ENCODE measurements at places on chromosomes 13 and 19.

DNA sequence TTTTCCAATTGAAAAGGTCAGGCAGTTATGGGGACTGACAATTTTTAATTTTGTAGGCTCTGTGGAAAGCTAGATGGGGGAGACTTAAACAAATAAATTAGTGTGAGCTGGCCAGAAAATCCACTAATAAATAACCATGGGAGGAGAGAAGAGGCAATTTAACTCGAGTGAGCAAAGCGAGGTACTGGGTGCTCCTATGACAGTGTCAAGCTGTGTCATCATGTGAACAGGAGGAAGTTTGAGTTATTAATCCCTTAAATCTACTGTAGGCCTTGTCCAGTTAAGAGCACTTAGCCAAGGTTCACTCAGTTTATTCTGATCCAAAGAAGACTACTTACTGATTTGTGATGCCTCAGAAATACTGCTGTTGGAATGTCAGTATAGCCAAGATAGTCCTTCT, 122.8 kb downstream of the OXGR1 start:
- no peak for DNase-seq

GRCh38 chr13:79767126-79767525, 286.2 kb downstream of the NDFIP2 start:
- no peak for DNase-seq

DNA sequence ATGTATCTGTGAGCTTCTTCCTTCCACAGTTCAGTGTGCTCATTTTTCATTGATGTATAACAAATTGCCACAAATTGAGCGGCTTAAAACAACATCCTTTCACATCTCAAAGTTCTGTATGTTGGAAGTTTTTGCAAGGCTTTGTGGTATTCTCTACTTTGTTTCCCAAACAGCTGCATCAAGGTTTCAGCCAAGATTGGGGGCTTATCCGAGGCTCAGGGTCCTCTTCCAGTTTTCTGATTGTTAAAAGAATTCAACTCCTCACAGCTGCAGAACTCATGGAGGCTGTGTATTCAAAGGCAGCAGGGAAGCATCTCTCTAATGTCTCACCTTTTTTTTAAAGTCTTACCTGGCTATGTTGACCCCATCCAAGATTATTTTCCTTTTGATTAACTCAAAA, 1369.8 kb downstream of the PCDH9 start:
- DNase-seq: no peak

- peak; percentile 68 for DNase-seq
These were observed 432 bp downstream of the ZNF611 start for GRCh38 chr19:52734331-52734892.

DNA sequence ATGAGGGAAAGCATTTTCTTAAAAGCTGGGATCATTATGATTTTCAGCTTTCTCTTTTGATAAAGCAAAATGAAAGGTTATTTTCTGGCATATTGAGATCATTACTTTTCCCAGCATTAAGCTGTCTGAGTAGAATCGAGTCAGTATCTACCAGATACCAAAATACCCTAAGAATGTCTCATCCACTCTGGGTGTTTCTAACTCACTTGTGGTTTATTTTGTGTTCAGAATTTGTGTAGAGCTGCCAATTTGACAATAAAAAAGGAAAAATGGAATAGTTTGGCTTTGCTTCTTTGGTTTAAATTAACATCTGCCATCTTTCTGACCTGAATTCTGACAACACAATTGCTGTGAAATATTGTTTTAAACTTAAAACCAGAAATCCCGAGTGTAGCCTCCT, 438.7 kb upstream of the ARGLU1 start:
- no peak for DNase-seq

DNA sequence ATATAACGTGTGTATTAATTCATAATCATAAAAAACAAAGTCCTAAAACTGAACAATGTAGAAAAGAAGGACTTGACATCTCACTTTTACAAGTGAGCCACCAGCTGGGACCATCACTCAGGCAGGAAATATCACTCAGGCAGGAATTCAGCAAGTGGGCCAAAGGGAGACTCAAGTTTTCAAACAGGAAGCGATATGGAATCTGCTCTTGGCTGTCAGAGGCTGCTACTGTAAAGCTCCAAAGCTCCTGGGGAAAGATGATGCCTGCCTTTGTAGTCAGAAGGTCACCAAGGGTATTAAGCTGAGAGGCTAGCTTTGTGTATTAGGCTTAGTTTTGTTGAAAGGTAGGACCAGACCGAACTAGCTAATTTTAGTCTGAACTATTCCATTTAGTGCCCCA, 5.5 kb upstream of the AKAP11 start:
- no peak for DNase-seq

- DNase-seq: no peak
These were observed 13.9 kb upstream of the ZNF536 start for GRCh38 chr19:30358319-30358718.

GRCh38 chr19:4210166-4210731, 19.1 kb upstream of the EBI3 start:
- DNase-seq: no peak

- DNase-seq: no peak
These were observed 44.5 kb downstream of the ACTN4 start for GRCh38 chr19:38691938-38692457.

DNA sequence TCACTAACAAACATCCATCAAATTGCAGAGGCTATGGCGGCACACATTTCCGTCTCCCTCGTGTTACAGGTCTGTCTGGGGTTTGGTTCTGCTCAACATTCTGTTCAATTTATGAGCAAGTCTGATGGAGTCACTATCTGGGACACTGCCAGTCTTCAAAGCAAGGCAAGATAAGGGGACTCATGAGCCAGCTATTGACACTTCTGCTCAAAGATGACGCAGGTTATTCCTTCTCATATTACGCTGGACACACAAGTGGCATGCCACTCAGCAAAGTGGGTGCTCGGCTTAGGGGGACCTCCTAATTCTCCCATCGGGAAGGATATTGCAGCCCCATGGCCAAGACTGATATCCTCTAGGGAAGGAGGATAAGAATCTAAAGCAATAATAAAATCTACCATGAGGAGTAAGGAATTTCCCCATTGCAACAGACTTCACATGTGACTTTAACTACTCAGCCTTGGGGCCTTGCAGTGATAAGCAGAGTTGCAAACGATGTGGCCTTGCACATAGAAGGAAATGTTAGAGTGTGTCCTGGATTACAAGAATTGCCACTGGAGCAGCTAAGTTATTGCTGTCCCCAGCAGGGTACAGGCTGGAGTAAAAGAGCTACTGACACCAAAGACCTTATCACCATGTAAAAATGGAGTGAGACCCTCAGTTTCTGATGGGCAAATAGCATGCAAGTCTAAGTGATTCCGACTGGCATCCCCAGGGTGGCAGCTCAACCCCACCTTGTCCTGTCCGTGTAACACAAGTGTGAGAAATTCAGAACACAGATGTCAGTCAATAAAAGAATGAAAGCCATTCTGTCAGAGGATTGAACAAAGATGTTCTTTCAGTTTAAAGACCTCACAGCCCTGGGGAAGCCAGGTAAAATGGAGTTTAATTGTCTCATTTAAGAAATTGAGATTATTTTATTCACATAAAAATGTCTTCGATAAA, 306.1 kb downstream of the IRS2 start:
- DNase-seq: no peak

GRCh38 chr13:28626266-28626665, 32.7 kb upstream of the POMP start:
- no peak for DNase-seq

GRCh38 chr13:20848944-20849343, 53.6 kb downstream of the XPO4 start:
- no peak for DNase-seq

- no peak for DNase-seq
These were observed 42.0 kb upstream of the NFIC start for GRCh38 chr19:3324405-3324856.

DNA sequence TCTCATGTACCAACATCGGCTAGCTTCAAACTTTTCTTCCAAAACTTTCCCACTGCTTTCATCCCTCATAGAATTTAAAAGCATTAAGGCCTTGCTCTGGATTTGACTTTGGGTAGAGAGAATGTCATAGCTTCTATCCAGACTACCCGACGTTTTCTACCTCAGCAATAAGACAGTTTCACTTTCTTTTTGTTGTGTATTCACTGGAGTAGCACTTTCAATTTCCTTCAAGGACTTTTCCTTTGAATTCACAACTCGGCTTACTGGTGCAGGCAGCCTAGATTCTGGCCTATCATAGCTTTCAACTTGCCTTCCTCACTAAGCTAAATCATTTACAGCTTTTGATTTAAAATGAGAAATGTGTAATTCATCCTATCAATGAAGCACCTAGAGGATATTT, 420.4 kb upstream of the GPC6 start:
- no peak for DNase-seq

GRCh38 chr19:31334101-31334848, 15.0 kb downstream of the TSHZ3 start:
- no peak for DNase-seq

- no peak for DNase-seq
These were observed 22.1 kb downstream of the CACNA1A start for GRCh38 chr19:13484166-13484565.

GRCh38 chr13:61350341-61350740, 65.3 kb downstream of the PCDH20 start:
- DNase-seq: no peak

DNA sequence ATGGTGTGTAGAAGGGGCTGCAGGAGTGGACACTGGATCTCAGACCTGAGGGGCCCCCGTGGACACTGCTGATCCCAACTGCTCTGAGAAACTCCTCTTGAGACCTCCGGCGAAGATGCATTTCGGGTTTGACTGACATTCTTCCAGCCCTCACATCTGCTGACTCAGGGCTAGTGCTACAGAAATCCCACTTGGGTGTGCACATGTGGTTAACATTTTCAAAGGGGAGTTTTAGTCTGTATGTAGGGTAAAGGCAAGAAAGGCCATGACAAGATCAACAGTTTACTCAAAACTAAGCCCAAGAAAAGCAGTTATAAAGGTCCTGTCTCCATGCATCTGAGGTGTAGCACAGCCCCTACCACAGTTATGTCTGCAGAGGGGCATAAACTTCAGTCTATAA, 31.2 kb downstream of the DLEU7 start:
- DNase-seq: no peak

DNA sequence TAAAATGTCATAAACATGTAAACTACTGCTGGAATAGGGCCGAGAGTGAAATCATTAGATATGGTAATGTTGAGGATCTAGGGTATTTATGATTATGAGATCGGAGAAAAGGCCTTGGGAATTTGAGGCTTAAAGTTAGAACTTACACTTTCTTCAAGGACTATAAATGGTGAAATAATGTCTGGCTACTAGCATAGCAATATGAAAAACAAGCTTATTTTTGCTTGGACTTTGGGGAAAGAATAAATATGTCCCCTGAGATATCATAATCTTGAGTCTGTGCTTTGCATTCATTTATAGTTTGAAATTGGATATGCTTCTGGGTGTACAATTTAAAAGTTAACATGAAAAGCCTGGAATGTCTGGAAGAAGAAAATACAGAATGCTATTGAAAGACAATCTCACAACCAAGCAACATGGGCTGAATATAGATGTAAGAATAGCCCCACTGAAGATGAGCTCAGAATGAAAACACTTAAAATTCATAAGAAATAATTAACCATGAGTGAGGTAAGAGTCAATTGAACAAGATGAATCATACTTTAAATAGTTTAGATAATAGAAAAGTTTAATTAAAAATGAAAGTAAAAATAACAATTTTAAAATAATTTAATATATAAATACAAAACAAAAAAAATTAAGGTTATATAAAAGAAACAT, 1555.4 kb upstream of the MIR17HG start:
- DNase-seq: no peak

DNA sequence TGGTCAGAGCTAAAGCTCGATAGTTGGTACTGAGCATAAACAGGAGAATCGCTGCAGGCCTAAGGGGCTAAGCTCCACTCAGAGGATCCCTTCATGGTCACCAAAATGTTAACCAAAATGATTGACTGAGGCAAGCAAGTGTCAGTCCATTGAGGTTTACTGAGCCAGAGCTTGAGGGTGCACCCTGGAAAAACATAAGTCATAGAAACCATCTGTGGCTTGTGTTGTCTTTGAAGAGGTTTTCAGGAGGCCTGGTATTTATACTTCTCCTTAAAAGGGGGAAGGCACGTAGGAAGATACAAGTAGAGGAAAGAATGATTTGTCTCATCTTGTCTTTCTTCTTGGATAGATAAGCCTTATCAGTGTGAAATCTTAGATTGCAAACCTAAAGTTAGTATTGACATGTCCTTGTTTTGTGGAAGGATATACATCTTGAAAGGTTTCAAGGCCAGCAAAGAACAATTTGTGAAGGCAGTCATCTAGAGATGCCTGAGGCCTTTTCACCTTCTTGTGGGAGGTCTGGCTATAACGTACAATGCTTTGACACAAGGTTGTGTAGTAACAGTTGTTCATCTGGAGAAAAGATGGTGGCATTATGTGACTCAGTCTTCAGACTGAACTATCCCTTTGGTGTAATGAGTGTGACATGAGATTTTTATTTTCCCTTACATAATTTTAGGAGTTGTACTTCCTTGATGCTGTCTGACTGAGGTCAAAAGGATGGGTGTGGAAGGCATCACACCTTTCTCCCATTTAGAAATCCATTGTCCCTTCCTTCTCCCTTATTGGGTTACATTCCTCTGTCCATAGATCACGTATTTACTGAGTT, 14.7 kb upstream of the CEACAM6 start:
- no peak for DNase-seq

DNA sequence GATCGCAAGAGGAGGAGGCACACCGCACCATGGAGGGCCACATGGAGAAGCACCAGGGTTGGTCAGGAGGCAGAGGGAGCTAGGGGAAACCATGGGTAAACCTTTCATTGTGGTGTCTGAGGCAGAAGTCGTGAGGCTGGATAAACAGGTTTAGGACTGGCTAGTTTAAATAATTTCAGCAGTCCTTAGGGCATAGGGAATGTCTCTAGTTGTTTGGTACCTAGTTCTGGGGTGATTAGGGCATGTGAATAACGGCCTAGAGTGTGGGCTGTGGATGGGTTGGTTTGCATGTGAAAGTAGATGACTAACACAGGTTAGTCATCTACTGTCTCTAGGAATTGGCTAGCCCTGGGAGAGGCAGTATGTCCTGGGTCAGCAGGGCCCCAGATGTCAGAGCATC, 102.3 kb downstream of the STOML3 start:
- no peak for DNase-seq

DNA sequence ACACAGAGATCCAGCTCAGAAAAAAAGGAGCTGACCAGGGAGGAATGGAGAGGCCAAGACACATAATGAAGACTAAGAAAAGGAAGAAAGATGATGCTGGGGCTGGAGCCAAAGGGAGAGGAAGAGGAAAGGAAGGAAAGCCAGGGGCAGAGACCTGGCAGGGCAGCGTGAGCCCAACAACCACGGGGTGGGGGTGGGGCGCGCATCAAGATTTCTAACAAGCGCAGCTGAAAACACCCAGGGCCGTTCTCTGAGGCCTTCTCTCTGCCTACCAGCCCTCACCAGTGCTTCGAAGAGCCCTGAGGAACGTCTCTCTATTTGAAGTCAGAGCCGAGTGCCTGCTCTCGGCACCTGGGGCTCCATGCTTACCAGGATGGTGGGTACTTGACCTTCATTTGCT, 23.6 kb upstream of the POU2F2 start:
- DNase-seq: no peak
